Fibroblast of skin of left quadriceps (primary cell): ENCODE measurements at places on chromosomes 3 and 15.

- DNase-seq: no peak
Observed at GRCh38 chr3:2166552-2166951, 67.9 kb downstream of the CNTN4 start.

- DNase-seq: no peak
Observed at GRCh38 chr3:99721633-99722007, 83.2 kb downstream of the COL8A1 start.

- no peak for DNase-seq
Observed at GRCh38 chr3:30309961-30310954, 296.1 kb upstream of the TGFBR2 start.

GRCh38 chr3:197896421-197896820 is 53.6 kb upstream of the RPL35A start:
- DNase-seq: no peak

- DNase-seq: no peak
Observed at GRCh38 chr3:72317491-72317890, 530.8 kb downstream of the SHQ1 start.

GRCh38 chr3:52739730-52740129 is 31.0 kb downstream of the NEK4 start:
- no peak for DNase-seq

GRCh38 chr3:76912841-76913383 is 127.0 kb upstream of the ROBO2 start:
- no peak for DNase-seq

- DNase-seq: no peak
Observed at GRCh38 chr3:45816544-45816943, 20.2 kb upstream of the SLC6A20 start.

DNA sequence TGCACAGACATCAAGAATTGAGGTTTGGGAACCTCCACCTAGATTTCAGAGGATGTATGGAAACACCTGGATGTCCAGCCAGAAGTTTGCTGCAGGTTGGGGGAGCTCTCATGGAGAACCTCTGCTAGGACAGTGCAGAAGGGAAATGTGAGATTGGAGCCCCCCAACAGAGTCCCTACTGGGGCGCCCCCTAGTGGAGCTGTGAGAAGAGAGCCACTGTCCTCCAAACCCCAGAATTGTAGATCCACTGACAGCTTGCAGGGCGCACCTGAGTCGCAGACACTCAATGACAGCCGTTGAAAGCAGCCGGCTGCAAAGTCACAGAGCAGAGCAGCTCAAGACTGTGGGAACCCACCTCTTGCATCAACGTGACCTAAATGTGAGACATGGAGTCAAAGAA is 34.6 kb upstream of the EPHA6 start:
- DNase-seq: no peak

DNA sequence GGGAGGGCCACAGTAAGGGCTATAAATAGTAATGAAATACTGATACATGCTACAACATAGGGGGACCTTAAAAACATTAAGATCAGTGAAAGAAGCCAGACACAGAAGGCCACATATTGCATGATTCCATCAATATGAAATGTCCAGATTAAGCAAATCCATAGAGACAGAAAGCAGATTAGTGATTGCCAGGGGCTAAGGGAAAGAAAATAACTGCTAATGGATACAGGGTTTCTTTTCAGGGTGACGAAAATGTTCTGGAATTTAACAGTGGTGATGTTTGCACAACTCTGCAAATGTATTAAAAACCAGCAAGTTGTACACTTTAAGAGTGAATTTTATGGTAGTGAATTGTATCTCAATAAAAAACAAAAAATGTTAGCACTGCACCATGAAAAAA is 37.0 kb downstream of the PIK3R4 start:
- DNase-seq: no peak
